ENCODE measurements at places on chromosomes 11 and 22.
A peak's percentile ranks its signal among the peaks of the same experiment; 100 is the strongest.

- DNase-seq, result no peak
Measured at GRCh38 chr22:40641269-40641668, 4.8 kb upstream of the MRTFA start.

GRCh38 chr11:130779943-130780342, 136.3 kb downstream of the SNX19 start:
- no peak for DNase-seq

- DNase-seq, result no peak
Measured at GRCh38 chr11:132208477-132209055, 838.2 kb downstream of the NTM start.

GRCh38 chr11:124745835-124746620, 6.0 kb downstream of the VSIG2 start:
- DNase-seq, result peak; percentile 47

GRCh38 chr22:41301085-41302020, at the start of gene ZC3H7B:
Gene ZC3H7B (plus strand): TSS chr22:41301525. CDS start chr22:41320661, 19,136 bp downstream.
- DNase-seq, result peak; percentile 88

- no peak for DNase-seq
Measured at GRCh38 chr11:86678823-86679222, 6.4 kb upstream of the ME3 start.

- no peak for DNase-seq
Measured at GRCh38 chr11:107252429-107253161, 205.0 kb downstream of the CWF19L2 start.

GRCh38 chr22:42548597-42549330, 5.0 kb upstream of the SERHL2 start:
- no peak for DNase-seq

GRCh38 chr22:47139790-47140119, 377.3 kb downstream of the TBC1D22A start:
- no peak for DNase-seq

- DNase-seq, result no peak
Measured at GRCh38 chr22:45744442-45744841, 72.8 kb downstream of the ATXN10 start.

GRCh38 chr11:70825893-70826540, 426.4 kb downstream of the SHANK2 start:
- no peak for DNase-seq

DNA sequence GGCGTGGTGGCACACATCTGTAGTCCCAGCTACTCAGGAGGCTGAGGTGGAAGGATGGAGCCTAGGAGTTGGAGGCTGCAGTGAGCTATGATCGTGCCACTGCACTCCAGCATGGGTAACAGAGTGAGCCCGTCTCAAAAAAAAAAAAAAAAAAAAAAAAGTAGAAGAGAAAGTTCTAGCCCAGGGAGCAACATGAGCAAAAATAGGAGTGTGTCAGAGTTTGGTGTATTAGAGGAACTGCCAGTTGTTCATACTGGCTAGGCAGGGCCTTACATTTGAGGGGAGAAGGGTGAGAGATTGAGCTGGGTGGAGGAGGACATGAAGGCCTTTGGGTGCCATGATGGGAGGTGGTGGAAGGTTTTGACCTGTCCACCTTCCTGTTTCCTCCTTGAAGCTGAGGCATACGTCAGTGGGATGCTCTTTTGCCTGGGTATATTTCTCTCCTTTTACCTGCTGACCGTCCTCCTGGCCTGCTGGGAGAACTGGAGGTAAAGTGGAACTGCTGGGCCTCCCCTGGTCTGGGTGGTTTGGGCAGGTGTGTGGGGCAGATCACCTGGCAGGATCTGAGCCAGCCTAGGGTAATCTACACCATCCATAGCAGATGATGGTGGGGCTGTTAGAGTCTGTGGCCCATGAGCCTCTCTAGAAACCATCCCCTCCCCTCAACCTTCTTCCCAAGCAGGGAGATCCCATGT, 7.3 kb downstream of the SIDT2 start:
- no peak for DNase-seq

GRCh38 chr11:125532668-125533067, 36.6 kb upstream of the FEZ1 start:
- DNase-seq, result no peak

- peak; percentile 95 for DNase-seq
Measured at GRCh38 chr22:27718186-27719035, 83.1 kb downstream of the MN1 start.

GRCh38 chr11:11845071-11845470, 3.3 kb downstream of the USP47 start:
- peak; percentile 65 for DNase-seq

DNA sequence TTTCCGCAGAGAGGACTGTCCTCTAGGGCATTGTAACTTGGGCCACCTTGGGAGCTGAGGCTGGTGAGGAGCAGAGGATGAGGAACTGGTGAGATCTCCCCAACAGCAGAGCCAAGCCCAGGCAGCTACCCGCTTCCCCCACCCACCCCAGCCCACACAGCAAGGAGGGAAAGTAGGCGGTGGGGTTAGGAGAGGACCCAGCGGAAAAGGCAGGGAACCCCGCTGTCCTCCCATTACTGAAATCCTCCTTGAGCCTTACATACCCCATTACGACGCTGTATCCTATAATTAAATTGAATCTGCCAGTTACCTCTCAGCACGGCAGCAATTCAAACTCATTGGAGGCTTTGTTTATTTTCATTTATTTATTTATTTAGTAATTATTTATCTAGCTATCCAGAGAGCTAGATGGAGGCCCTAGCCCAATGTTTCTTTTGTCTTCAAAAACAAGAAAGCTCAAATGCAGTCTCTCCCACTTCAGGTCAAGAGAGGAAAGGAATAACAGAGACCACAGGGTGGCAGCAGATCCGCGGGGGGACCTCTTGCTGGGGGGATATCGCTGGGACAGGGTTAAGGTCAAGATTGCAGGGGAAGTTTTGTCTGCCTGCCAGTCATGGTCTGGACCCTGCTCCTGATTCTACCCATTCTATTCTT, 218.0 kb downstream of the ST3GAL4 start:
- DNase-seq, result no peak

DNA sequence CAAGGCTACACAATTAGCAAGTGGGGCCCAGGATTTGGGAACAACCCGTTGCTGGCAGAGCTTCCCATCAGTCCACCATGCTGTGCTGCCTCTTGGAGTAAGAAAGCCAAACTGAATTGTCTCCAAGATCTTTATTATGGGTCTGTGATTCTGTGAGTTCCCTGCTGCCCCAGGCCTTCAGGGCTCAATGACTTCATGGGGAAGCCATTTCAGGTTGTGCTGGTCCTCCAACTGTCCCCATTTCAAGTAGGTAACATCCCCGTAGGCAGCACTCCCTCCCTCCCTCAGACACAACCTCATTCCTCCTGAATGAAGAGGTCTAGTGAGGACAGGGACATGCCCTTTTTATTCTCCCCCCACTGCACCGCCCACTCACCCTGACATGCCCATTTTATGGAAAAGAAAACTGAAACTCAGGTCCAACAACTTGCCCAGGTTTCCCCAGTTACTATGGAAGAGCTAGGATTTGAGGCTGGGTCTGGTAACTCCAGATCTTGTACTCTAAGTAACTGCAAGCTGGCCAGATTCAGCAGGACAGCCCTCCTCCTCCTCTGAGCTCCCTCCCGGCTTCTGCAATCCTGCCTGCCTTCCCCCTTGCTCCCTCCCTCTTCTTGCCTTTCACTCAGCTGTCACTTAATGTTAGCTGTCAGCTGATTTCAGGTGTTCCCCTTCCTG, 8.2 kb upstream of the YWHAH start:
- no peak for DNase-seq

DNA sequence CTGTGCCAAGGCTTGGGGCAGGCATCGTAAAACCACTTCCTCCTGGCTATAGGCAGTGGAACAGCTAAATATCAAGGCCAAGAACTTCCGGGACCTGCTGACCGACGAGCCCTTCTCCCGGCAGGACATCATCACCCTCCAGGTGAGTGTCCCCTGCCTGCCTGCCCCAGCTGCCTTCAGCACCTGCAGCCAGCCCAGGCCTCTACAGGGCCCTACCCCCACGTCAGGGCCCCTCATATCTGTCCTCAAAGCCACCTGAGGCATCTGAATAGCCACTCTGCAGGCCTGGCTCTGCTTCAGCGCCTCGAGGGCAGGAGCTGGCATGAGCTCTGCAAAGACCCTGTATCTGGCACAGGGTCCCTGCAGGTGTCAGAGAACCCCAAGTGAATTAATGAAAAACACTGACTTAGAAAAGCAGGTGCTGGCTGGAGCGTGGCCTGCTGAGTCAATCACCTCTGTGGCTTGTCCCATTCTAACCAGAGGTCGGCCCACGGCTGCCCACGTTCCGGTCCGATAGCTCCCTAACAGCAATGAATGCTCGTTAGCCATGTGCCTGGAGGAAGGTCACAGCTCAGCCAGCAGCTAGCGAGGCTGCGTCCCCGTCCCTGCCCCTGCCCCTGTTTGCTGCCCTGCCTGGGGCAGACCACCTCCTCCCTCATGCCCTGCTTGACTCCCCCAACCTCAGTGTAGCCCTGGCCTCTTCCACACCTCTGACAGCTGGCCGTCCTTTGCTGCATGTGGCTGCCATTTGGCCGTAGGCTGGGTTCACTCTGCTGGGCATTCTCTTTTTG, 16.8 kb downstream of the PPIL2 start:
- DNase-seq, result no peak

GRCh38 chr22:33891992-33892391, 28.3 kb downstream of the LARGE1 start:
- no peak for DNase-seq

DNA sequence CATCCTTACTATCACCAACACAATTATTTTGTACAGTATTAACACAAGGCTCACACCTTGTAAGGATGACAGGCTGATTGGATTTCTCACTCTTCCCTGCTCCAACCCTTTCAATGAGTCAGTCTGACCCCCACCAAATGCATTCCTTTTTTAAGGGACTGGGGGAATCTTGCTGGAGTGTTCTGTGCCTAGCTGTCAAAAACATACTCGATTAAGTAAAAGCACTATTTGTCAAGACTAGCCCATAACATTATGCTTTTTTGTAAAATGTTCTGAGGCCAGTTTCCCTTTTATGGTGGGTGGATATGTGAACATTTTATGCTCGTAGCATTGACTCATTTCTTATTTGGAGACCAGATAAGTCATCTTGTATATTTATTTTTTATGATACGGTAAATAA, 87.2 kb downstream of the PDHX start:
- DNase-seq, result no peak

DNA sequence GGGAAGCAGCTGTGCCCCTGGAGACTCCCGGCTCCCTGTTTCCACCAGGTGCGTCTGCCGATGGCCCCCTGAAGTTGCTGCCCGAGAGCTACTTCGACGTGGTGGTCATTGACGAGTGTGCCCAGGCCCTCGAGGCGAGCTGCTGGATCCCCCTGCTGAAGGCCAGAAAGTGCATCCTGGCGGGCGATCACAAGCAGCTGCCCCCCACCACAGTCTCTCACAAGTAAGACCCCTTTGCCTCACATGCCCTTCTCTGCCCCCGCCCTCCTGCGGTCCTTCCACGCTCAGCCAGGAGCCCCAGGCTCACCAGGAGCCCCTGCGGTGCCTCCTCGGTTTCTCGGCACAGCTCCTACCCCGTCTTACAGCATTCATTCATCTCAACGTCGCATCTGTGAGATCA, 25.4 kb downstream of the IGHMBP2 start:
- DNase-seq, result no peak

DNA sequence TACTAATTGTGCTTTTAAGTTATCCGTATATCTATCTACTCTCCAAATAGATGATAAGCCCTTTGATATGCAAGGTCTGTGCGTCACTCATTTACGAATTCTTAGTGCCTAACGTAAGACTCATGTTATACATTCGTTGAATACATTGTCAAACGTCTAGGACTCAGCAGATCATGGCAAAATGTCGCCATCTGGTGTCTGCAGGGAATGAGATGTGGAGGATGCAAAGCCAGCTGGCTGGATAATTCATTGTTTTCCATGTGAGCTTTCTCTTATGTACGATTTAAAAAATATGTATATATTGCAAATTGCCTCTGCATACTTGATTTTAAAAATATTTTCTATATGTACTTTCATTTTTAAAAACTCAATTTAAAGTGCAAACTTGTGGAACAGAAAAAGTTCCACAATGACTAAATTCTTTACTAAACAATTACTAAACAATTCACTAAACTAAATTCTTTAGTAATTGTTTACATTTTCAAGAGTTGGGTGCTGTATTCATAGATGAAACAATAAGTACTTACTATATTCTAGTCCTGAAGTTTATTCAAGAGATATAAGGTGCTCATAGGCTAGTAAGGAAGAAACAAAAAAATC, 33.8 kb downstream of the ZNF202 start:
- DNase-seq, result peak; percentile 72

DNA sequence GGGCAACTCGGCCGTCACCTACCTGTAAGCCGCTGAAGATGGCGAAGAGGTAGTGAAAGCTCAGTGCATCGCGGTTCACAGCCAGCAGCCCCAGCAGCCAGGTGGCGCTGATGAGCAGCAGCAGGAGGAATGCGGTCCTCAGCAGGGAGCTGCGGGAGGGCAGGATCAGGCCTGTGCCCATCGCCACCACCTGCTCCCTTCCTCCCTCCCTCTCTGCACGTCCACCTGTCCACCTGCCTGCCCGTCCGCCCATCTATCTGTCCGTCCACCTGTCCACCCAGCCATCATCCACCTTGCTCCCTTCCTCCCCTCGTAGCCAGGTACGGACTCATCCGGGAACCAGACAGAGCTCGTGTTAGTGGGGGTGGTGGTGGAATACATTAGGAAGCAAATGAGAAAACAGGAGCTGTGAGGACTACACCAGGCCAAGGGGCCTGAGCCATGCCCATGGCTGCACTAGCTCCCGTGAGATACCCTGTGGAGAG, 32.2 kb downstream of the TRMU start:
- peak; percentile 68 for DNase-seq

- peak; percentile 40 for DNase-seq
Measured at GRCh38 chr11:79087238-79087960, 353.4 kb downstream of the TENM4 start.

DNA sequence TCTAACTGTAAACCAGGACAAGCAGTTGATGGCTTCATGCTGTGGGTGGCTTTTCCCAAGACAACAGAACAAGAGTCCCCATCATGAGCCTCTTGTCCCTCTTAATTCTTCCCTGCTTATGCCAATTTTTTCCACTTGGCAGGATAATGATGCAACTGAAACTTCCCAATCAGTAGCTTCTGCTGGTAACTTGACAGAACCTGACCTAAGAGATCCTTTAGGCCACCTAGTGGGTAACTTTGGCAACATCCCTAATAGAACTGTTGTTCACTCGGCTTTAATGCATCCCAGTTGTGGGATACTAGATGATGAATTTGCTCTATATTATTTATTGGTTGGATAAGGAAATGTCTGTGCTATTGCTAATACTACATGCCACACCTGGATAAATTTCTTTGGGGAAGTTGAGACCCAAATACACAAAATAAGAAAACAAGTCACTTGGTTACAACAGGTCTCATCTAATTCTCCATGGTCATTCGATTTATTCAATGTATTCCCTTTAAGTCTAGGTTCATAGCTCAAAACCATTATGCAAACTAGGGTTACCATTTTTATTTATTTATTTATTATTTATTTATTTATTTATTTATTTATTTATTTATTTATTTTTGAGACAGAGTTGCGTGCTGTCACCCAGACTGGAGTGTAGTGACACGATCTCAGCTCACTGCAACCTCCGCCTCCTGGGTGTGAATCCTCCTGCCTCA, 41.4 kb upstream of the NFAM1 start:
- DNase-seq, result peak; percentile 44

- no peak for DNase-seq
Measured at GRCh38 chr22:49594078-49594477, 233.6 kb downstream of the BRD1 start.
